Stimulated activated CD8-positive, alpha-beta memory T cell treated with anti-CD3 and anti-CD28 coated beads, Interleukin-7, amount 100 ng/mL, for 24 hours (primary cell): ENCODE measurements at places on chromosomes 7 and 10.
A peak's percentile ranks its signal among the peaks of the same experiment; 100 is the strongest.

DNA sequence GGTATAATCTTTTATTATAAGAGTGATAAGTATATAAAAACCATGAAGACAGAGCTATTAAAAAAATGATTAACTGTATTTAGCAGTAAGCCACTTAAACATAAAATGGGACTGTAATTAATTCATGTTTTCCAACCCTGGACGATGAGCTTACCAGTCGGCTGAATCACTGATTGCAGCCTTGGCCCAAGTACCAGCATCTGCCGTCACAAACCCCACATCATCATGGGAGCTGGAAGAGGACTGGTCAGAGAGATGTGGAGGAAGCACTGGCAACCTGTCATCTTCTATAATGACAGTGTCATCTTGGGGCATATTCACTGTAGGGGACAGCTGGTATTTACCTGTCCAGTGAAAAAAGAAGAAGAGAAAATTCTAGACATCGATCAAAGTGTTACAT is 473.6 kb downstream of the PARD3 start:
- no peak for DNase-seq

DNA sequence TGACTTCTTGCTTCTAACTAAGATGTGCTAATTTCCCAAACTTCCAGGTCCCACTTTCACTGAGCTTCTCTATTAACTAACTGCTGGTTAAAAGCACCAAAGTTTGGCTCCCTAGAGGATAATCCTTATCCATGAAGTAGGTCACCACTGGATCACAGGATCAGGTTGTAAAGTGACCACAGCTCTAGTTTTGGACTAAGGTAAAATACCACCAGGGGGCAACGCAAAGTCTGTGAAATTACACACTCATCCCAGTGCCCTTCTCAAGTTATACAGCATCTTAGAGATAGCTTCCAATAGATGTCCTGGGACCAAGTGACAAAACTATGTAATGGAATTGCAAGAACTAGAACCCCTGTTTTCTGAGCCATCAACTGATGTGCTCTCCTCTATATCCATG is 116.4 kb upstream of the ASAH2 start:
- DNase-seq: no peak

DNA sequence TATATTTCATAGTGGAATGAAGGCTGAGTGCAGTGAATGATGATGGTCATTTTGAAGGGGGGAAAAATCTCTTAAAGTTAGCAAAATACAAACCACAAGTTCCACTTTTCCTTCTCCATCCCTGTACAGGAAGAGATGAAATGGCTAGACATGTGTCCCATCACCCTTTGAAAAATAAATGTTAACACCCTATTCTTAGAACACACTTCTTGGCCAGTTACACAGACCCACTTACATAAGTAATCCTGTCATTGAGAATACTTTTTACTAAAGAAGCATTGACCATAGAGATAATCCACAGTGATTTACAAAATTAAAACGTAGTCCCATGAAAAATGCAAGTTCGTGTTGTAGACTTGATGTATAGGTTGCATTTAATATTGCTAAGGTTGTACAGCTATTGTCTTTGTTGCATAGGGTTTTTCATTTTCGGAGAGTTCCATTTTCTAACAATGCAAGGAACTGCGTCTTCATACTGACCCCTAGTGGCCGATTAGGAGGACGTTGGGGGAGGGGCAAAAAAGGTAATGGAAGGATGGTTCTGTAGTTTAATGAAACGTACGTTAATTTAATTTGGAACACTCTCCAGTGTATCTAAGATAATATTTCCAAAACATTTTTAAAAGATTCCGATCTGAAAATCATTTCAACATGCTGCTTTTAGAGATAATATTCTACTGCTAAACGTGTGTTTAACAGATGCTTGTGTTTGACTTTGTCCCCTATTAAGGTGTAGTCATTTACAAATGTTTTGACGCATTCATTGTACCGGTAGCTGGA is 60.9 kb downstream of the ARMC3 start:
- DNase-seq: peak; percentile 36

GRCh38 chr7:13024121-13024674 is 336.8 kb downstream of the ARL4A start:
- no peak for DNase-seq

DNA sequence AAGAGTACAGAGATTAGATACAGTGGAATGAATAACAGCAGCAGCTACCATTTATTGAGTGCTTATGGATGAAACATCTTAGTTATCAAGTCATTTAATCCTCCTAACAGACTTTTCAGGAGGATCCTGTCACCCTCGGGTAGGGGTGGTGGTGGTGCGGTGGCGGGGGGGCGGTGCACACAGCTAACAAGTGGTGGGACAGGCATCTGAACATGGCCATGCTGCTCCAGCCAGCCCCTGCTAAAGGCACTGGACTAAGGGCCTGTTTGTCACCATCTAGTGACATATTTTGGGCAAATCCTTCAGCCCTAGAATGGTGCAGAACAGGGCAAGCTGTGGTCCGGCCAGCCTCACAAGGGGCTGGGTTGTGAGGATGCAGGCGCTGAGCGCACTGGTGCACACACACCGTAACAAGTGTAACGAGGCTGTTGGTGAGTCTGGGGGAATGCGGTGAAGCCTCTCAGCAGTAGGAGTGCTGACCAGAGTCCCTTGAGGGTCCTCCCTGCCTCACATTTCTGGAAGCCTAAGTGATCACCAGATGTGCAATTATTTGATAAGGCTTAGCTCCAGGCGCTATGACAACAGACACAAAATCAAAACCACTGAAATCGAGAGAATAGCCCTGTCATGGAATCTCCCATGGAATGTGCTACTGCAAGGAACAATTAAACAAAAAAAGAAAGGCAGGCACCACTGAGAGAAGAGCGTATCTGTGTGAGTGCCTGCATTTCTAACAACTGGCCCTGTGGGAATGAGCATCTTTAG is 102.2 kb downstream of the RNF216 start:
- DNase-seq: no peak

DNA sequence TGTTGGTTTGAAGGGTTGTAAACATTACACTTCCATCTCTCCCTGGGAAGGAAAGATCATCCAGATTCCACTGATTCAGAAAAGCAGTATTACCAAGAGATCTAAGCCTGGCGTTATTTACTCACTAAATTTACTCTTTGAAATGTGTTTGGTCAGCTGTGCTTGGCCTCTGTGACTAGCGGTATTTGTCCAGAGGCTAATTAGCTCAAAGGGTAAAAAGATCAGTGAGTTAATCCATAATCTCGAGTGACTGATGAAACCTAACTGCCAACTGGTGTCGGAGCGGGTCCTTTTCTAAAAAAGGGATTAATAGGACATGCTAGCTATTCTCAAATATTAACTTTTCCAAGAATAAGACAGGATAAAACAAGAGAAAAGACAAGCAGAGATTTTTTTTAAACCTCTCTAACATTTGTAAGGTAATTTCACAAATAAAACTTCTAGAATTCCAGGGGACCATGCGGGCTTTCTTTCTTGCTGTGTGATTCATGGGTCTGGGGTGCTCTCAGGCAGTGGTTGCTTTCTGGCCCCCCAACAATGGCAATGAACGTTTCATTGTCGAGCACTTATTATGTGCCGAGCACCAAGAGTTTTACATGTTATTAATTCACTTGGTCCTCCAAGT is 247.3 kb upstream of the AOAH start:
- no peak for DNase-seq

DNA sequence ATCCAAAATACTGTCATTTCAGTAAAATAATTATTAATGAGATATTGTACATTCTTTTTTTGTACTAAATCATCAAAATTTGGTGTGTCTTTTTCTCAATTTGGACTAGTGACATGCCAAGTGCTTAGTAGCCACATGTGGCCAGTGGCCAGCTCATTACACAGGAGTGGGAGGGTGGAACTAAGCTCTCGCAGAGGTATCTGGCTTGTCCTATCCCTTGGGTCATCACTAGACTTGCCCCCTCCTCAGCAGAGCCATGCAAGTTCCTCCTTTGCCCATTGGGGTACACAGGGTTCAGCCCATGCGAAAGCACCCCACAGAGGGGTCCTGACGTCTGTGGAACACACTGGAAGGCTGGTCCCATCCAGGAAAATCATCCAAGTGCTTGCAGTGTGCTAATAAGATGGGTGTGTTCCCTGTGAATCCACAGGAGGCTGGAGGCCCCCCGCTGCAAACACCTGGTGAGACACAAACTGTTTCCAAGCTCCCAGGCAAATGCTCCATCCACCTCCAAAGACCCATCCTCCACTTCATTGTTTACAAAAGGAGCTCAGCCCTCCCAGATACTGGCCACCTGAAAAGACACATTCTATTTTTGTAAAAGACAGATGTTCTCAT is 1.3 kb downstream of the ARHGAP22 start:
- no peak for DNase-seq

DNA sequence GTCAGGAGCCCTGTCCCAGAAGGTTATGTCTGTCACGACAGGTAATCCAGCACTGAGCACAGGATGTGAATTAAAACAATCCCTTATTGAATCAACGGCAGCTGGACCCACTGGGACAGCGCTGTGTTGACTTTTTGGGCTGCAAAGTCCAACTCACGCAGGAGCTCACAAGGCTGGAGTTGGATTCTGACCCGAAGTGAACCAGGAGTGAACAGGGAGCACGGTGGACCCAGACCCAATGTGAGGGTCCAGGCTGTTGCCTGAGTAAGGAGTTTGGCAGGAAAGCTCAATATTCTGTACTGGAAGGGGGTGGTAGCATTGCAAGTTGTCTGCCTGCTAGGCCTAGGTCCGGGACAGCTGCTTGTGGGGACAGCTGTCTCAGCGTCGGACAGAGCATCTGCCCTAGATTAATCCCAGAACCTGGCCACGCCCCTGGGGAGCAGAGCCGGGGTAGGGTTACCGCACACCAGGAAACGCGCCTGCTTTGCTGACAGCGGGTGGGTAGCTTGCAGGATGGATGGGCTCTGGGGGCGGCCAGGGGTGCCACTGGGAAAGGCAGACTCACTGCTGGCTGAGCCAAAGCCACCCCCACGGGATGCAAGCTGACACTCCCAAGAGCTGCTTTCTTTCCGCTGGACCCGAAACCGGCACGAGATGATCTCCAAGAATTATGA is 24.0 kb downstream of the COL26A1 start:
- DNase-seq: no peak

- no peak for DNase-seq
These were observed 417.9 kb upstream of the KLF6 start for GRCh38 chr10:4202938-4203337.

GRCh38 chr10:111579473-111579872 is 502.6 kb downstream of the ADRA2A start:
- no peak for DNase-seq

DNA sequence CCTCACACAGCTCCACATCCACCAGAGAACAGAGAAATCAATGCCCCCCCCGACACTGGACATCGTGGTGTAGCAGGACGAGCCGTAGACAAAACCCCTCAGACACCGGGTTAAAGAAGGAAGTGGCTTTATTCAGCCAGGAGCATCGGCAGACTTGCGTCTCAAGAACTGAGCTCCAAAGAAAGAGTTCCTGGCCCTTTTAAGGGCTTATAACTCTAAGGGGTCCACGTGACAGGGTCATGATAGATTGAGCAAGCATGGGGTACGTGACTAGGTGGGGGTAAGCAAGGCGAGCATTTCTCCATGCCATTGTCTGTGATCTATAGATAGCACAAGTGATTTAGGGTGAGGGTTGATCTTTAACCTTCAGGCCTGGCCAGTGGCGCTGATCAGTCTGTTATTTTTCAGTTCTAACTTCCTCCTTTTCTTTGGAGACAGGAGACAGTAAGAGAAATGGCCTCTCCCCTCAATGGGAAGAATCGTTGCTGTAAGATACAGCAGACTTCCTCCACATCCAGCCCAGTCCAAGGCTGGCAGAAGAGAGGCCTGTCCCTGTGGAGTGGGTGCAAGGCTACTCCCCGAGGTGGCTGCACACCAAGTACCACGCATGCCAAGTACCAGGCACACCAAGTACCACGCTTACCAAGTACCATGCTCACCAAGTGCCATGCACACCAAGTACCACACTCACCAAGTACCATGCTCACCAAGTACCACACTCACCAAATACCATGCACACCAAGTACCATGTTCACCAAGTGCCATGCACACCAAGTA is 19.5 kb upstream of the PPP2R2D start:
- DNase-seq: no peak

DNA sequence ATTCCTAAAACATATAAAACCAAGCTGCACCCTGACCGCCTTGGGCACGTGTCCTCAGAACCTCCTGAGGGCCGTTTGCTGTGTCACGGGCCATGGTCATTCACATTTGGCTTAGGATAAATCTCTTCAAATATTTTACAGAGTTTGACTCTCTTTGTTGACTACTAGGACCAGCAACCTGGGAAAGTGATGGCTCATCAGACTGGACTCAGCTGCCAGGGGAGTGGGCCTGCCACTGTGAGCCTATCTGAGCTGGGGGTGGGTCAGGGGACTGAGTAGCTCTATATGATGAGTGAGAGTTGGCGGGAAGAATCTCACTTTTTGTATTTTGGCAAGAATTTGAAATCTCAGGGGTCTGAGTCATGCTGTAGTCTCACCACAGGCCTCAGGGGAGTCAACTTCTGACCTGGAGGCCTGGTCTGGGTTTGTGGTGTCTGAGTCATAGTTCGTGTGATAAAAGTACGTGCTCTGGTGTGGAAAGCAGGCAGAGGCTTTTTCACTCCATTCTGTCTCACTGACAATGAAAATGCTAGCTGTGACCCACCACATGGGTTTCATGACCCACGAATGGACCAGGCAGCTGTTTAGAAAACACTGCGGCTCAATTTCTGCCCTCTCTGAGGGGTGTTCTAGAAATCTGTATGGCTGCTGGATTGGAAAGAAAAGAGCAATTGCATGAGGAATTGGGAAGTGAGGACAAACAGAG is 4.2 kb upstream of the UPP1 start:
- DNase-seq: no peak

DNA sequence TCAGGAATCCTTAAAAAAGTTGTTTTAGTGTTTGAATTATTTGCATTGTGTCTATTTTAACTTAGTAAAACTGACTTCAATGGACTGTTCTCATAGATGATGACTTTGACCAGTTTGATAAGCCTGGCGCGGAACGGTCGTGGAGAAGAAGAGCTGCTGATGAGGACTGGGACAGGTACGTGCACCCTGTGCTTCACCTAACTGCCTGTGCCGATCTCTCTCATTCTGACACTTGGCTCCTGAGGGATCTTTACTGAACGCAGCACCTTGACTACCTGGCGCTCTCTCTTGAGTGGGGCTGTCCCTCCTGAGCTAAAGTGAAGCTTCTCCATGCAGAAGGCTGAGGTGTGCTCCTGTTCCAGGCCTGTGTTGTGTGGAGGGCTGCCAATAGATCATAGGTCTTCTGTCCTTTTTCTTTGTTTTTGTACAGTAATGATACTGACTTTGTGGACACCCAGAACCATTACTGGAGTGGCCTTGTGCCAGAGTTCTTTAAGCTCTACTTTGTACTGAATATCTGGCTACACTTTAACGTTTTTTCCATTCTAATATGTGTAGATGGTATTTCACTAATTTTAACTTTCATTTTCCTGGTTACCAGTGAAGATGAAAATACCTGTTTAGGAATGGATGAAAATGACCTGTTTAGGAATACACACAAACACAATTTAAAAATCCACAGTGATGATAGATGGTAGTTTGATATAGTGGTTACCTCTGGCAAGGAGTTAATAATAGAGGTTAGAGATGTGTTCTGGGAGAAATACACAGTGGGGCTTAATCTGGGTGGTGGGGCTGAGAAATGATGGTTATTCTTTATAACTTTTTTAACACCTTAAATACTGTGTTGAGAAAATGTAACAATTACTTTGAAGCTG is 20.9 kb downstream of the RBM33 start:
- DNase-seq: no peak

GRCh38 chr10:93075369-93076221 is 1.9 kb downstream of the CYP26A1 start:
- no peak for DNase-seq
